ENCODE measurements at places on chromosomes 6 and 20. TPM values are rescaled to one million over a fixed set of nuclear protein-coding genes. Genes with fewer than 3 reads are reported as not detected.

DNA sequence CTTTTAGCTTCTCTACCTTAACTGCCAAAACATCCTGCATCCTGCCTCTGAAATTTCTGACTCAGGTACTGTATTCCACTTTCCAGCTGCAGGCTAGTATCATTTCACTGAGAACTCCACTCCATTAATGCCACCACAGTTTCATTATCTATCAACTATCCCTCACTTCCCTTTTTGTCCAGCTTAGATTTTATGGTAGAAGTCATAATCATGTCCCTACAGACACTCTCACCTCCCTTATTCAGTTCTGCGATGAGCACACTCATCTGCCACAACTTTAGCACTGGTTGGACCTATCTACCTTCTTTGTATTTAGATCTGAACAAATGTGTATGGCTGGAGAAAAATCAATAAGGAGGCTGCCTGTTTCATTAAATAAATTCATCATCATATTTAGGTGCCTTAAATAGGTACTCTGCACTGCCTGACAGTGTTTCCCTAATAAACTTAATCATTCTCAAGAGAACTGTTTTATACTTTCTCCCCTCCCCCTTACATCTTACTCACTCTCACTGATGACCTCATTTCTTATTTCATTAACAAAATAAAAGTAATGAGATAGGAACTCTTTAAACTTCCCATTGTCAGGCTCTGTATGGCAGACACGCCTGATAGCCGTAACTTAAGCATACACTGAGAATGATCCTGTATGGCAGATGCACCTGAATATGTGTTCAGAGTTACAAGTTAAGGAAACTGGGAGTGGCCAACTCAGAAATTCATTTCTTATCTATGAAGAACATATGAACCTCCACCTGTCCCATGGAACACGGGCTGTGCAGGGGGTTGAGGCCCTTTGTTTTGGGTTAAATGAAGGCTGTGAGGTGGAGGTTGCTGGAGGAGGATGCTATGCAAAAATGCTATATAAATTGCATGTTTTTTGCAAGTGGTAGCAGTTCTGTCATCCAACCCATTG is 95.3 kb upstream of the MAN1A1 start:
- DNase-seq, result no peak

- DNase-seq, result no peak
Observed at GRCh38 chr20:43446361-43446879, 11.3 kb upstream of the SRSF6 start.

DNA sequence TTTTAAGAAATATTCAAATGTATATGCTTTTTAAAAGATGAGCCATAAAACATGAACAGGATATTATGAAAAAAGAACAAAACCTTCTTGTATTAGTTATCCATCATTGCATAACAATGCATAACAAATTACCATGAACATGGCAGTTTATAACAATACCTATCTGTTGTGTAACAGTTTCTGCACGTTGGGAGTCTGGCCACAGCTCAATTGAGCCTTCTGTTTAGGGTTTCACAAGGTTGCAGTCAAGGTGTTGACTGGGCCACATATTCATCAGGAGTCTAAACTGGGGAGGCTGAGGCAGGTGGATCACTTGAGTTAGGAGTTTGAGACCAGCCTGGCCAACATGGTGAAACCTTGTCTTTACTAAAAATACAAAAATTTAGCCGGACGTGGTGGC is 149.4 kb upstream of the SMLR1 start:
- DNase-seq, result no peak

GRCh38 chr20:23907579-23907978 is 28.0 kb upstream of the CST5 start:
- DNase-seq, result no peak

- DNase-seq, result no peak
Observed at GRCh38 chr20:22821081-22821727, 213.9 kb upstream of the SSTR4 start.

DNA sequence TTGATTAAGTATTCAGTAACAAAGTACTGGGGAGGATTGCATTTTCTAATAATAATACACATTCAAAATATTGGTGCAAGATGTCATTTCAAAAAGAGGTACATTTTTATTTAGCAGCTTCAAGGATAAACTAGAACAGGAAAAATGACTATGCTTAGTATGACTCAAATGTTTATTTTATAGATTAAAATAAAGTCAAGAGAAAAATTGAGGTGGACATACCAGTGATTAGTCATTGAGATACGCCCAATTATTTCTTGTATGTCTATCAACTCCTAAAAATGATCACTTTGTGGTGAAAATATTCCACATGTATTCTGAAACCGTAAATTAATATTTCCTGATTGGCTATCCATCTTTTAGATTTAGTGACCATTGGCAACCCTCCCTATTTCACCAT is 96.7 kb downstream of the PHF3 start:
- DNase-seq, result no peak

DNA sequence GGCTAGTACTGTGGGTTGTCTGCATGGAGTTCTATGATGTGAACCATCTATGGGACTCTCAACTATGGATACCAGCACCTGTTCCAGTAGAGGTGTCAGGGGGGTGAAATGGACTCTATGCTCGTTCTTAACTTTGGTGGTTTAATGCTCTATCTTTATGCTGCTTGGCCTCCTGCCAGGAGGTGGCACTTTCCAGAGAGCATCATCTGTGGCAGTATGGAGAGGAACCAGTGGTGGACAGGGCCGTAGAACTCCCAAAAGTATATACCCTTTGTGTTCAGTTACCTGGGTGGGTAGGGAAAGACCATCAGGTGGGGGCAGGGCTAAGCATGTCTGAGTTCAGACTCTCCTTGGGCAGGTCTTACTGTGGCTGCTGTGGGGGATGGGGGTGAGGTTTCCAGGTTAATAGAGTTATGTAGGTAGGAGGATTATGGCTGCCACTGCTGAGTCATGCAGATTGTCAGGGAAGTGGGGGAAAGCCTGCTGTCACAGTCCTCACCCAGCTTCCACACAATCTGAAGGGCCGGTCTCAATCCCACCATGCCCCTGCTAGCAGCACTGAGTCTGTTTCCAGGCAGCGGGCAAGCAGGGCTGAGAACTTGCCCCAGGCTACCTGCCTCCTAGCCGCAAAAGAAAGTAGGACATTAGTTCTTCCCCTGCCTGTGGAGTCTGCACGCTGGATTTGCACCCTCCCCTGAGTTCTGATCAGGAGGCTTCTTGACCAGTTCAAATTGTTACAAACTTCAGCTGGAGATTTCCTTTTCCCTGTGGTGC is 284.0 kb downstream of the KCNQ5 start:
- no peak for DNase-seq

DNA sequence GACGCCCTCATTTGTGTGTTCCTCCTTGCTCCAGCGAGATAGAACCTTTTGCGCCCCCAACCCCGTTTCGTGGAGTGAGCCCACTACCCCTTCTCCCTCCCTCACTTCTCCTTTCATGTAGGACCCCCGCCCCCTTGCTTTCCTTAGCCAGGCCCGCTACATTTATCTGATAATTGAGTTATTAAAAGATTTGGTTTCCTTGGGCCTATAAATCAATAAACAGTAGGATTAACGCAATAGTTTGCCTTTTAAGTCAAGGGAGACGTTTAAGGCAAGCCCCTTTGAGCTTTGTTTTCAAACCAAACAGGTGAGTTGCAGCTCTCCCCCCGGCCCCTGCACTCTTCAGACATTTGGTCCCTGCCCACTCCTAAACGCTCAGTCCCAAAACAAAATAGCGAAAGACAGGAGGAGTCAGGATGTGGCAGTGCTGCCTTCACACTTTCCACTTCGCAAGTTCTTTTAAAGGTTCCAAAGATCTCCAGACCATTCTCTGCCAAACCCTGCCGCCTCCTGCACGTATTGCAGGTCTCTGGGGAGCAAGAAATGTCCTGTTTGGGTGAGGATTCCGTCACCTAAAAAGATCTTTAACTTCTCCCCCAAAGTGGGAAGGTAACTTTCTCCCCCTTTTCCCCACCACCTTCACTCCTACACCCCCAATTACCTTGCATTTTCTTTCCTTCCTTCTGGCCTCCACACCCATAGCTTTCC is 27.6 kb downstream of the TFAP2B start:
- DNase-seq, result no peak

DNA sequence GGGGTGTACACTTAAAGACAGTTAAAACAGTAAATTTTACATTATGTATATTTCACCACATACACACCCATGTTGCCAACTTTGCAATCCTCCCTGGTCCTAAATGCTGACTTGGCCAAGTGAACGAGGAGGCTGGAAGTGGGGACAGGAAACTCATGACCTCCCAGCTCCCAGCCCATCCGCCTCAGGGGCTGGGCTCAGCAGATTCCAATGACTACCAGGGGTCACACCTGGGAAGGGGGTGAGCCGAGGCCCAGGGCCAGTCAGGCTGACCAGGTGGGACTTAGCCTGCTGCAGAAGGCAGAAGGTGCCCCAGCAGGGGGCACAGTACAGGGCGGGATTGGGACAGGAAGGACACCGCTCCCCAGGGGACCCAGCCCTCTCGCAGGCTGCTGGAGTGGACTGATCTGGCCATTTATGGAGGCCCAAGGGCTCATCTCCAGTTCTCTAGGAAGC is 2.4 kb downstream of the SIGLEC1 start:
- DNase-seq, result no peak

DNA sequence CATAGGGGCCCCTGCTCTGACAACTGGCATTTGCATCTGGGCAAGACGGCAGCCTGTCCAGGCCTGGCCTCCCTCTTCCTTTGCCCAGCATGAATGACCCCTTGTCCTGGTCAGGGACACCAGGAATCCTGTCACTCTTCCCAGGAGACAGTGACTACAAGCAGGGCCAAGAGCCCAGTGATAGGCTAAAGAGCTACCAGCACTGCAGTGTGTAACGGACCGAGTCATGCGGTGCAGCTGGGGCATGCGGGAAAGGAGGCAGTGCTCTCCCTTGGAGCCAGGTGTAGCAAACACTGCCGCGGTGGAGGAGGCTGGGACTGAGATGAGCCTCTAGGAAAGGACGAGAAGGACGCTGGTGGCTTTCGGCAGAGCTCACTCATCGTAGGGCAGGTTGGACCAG is 38.7 kb upstream of the DSP start:
- no peak for DNase-seq

- DNase-seq, result no peak
Observed at GRCh38 chr20:49775229-49775693, 37.4 kb upstream of the SLC9A8 start.

DNA sequence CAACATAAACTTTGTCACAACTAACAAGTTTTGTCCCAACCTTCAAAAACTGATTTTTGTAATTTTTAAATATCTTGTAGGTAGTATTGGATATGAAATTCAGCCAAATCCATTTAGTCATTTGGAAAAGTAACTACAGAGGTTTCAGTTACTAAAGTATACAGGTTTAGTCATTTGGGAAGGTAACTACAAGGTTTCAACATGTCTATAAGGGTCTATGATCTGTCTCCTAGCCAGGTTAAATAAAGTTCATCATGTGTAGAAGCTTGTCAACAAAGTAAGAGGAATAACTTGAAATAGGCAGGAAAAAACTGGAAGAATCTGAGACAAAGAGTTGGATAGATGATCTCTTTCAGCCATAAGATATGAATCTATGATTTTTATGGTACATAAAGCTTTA is 229.8 kb downstream of the COL12A1 start:
- DNase-seq, result no peak

DNA sequence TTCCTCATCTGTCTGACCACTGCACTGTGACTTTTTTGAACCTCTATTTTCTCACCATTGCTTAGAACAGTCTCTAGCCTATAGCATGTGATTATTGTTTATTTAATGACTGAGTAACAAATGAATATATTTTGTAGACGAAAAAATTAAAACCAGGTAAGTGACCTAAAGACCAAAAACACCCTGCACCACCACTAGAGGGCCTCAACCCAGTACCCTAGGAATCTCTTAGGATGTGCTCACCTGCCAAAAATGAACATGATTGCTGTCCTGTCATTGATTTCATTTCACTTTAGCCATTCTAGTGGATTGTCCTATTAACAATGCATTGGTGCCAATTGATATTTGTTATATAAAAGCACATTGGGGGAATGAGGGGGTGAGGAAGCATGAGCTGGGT is 199.1 kb downstream of the COL9A1 start:
- no peak for DNase-seq

DNA sequence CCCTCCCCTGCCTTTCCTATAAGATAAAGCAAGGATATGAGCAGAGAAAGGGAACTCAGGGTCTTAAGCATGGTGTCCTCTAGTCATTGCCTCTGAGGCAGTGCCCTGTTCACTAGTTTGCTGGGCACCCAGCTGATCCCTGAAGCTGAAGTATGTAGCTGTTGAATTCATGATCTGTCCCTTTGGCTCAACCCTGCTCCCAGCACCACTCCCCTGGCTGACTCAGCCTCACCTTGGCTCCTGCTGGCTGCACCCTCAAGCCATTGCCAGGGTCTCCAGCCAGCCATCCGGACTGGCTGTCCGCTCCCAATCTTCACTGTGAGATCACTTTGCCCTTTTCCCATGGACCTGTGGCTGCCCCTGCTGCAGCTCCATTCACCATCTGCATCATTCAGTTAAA is 25.9 kb upstream of the UST start:
- no peak for DNase-seq

GRCh38 chr6:12275107-12275506 is 15.1 kb upstream of the EDN1 start:
- DNase-seq, result no peak

DNA sequence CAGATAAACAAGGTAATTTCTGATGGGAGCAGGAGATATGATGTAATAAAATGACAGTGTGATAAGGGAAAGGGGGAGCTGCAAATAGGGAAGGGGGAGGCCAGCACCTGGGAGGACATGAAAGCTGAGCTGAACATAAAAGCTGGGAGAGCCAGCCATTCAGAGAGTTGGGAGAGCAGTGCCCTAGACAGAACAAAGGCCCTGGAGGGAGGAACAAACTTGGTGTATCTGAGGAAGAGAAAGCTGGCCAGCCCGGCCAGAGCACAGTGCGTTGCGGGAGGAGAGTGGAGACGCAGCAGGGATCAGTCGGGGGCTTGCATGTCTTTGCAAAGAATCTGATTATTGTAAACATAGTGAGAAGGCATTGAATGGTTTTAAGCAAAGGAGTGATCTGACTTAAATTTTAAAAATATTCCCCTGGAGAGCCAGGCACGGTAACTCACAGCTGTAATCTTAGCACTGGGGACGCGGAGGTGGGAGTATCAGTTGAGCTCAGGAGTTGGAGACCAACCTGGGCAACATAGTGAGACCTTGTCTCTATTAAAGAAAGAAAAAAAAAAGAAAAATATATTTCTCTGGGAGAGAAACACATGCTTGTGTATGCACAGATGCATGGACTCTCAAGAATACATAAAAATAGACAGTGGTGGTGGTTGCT is 318.2 kb downstream of the ZFAND3 start:
- DNase-seq, result no peak

GRCh38 chr6:24356310-24356973 is 1.4 kb downstream of the DCDC2 start:
- no peak for DNase-seq

The ZSCAN23 gene
- total RNA-seq, result 1.1 TPM

The GRIK2 gene
- not detected for total RNA-seq

The BMP2 gene
- 5.0 TPM for total RNA-seq

The MDC1 gene
- 13.4 TPM for total RNA-seq

The SPTLC3 gene
- 7.7 TPM for total RNA-seq

The PLA2G7 gene
- total RNA-seq, result 0.98 TPM

The LY6G6F gene
- not detected for total RNA-seq

The PNLDC1 gene
- total RNA-seq, result 0.66 TPM

The APOM gene
- total RNA-seq, result 4.8 TPM

The NRSN2 gene
- total RNA-seq, result 22.3 TPM

The CRIP3 gene
- total RNA-seq, result 1.6 TPM

Data from breast epithelium (tissue), 4 donors.